ENCODE measurements at places on chromosomes 1 and 21. TPM values are rescaled to one million over a fixed set of nuclear protein-coding genes. Genes with fewer than 3 reads are reported as not detected.

PPIAL4G gene
- total RNA-seq = not detected

PALMD gene
- 0.57 TPM for total RNA-seq

HUNK gene
- total RNA-seq = 1.3 TPM

PEF1 gene
- 46.8 TPM for total RNA-seq

TNFRSF4 gene
- not detected for total RNA-seq

AQP10 gene
- total RNA-seq = not detected

FGGY gene
- total RNA-seq = 2.4 TPM

OR2T35 gene
- not detected for total RNA-seq

ADORA3 gene
- not detected for total RNA-seq

BLACAT1 gene
- not detected for total RNA-seq

CD53 gene
- not detected for total RNA-seq

Data from A549 treated with DMSO at 1 μM for 4 hours (cell line).